ENCODE measurements at places on chromosomes 6 and 20.

DNA sequence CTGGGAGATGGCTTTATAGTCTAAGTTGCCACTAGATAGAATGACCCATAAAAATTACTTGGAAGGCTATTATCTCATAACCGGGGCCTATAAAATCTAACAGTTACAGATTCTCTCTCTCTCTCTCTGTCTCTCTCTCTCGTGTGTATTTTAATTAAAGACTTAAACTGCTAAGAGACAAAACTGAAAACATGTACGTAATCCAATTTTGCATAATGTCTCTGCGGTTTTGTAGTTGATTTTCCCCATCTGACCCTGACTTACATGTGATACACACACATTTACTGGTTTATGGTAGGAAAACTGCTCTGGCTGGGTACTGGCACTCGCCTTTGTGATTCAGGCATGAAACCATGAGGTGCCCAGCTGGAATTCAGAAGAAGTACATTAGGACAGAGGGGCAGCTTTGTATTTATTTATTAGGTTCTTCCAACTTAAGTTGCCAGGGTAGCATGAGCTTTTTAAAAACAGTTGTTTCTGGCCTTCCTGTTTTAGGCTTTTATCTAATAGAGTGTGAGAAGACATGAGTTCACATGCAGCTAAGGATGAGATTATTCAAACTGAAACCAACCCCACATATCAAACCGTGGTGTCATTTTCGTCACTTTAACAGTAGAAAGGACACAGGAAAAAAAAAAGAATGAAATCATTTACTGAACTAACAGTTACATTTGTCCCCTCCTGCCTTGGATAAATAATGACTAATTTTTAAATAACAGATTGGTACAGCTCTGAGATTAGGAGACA is 182.5 kb downstream of the GMPR start:
- DNase-seq = no peak
- no peak overlapping the region for H3K4me3 ChIP-seq
- H3K4me1 ChIP-seq = peaks cover 5% of the 10 kb centered on the region
- H3K27me3 ChIP-seq = no peaks in the 10 kb centered on the region

DNA sequence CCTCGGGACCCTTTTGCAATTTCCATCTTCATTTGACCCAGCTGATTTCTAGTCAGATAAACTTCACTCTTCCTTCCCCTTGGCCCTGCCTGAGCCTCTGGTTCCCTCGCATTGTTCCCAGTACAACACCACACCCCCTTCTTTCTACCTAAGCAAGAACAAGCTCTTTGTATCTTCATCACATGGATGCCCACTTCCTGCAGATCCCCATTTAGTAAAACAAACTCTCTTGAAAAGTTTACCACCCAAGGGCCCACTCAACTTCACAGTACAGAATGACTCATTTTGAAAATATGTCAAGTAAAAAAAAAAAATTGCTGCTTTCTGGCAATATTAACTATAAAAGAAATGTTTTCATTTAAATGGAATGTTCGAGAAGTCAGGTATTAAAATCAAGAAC is 5.2 kb downstream of the FAXC start:
- H3K4me3 ChIP-seq = no peak overlapping the region
- H3K27me3 ChIP-seq = no peaks in the 10 kb centered on the region
- no peak for DNase-seq
- H3K4me1 ChIP-seq = peaks cover 11% of the 10 kb centered on the region
- H3K27ac ChIP-seq = no peak overlapping the region

DNA sequence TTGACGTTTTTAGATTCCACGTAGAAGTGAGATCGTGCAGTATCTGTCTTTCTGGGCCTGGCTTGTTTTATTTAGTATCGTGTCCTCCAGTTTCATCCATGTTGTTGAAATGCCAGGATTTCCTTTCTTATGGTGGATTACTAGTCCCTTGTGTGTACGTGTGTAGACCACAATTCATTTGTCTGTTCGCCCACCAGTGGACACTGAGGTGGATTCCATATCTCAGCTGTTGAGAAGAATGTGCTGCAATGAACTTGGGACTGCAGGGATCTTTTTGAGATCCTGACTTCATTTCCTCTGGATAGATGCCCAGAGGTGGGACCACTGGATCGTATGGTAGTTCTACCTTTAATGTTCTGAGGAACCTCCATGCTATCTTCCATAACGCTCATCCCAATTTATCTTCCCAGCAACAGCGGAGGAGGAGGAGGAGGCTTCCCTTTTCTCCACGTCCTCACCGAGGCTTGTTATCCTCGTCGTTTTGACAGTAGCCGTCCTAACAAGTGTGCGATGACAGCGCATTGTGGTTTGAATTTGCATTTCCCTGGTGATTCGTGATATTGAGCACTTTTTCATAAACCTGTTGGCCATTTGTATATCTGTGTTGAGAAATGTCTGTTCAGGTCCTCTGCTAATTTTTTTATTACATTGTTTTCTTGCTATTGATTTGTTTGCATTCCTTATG is 62.4 kb downstream of the CDH4 start:
- no peak overlapping the region for H3K27ac ChIP-seq
- DNase-seq = no peak
- H3K4me1 ChIP-seq = peaks cover 1% of the 10 kb centered on the region
- no peaks in the 10 kb centered on the region for H3K36me3 ChIP-seq

GRCh38 chr6:152053332-152053731 is 245.8 kb downstream of the ESR1 start:
- no peaks in the 10 kb centered on the region for H3K4me1 ChIP-seq
- no peaks in the 10 kb centered on the region for H3K36me3 ChIP-seq

GRCh38 chr6:49325891-49326290 is 137.2 kb downstream of the MMUT start:
- no peak overlapping the region for H3K4me3 ChIP-seq
- H3K4me1 ChIP-seq = peaks cover 9% of the 10 kb centered on the region
- no peaks in the 10 kb centered on the region for H3K27me3 ChIP-seq
- H3K27ac ChIP-seq = no peak overlapping the region
- no peaks in the 10 kb centered on the region for H3K36me3 ChIP-seq
- no peak for DNase-seq

DNA sequence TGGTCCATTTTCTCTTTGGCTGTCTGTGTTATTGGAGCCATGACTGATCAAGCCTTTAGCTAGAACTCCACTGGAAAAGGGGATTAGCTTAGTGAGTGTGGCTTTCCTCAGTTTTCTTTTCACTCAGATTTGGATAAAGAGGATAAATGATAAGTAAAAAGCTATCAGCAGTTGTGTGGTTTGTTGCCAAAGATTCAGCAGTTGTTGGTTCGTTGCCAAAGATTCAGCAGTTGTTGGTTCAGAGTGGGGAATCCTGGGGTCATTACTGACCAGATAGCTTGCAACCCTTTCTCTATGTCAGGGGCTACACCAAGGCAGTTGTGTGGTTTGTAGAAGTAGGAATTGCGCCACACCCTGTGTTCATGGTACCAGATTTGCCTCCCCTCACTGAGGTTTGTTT is 107.7 kb upstream of the SCP2D1 start:
- no peak overlapping the region for H3K27ac ChIP-seq
- no peaks in the 10 kb centered on the region for H3K27me3 ChIP-seq
- no peak overlapping the region for H3K4me3 ChIP-seq
- DNase-seq = no peak
- no peaks in the 10 kb centered on the region for H3K36me3 ChIP-seq
- peaks cover 2% of the 10 kb centered on the region for H3K4me1 ChIP-seq

GRCh38 chr6:143961886-143962878 is 45.9 kb downstream of the PLAGL1 start:
- no peak overlapping the region for H3K27ac ChIP-seq
- no peak overlapping the region for H3K4me3 ChIP-seq
- H3K36me3 ChIP-seq = no peaks in the 10 kb centered on the region
- H3K4me1 ChIP-seq = peaks cover 45% of the 10 kb centered on the region
- no peak for DNase-seq

GRCh38 chr6:147709396-147710272 is 201.1 kb downstream of the SAMD5 start:
- H3K4me3 ChIP-seq = no peak overlapping the region
- DNase-seq = no peak
- H3K27ac ChIP-seq = no peak overlapping the region
- peaks cover 23% of the 10 kb centered on the region for H3K4me1 ChIP-seq
- H3K36me3 ChIP-seq = no peaks in the 10 kb centered on the region

- H3K4me3 ChIP-seq = no peak overlapping the region
- no peaks in the 10 kb centered on the region for H3K4me1 ChIP-seq
- no peak for DNase-seq
- H3K36me3 ChIP-seq = no peaks in the 10 kb centered on the region
- H3K27ac ChIP-seq = no peak overlapping the region
- H3K27me3 ChIP-seq = no peaks in the 10 kb centered on the region
These were observed 954.0 kb upstream of the MAN1A1 start for GRCh38 chr6:120303527-120303926.

DNA sequence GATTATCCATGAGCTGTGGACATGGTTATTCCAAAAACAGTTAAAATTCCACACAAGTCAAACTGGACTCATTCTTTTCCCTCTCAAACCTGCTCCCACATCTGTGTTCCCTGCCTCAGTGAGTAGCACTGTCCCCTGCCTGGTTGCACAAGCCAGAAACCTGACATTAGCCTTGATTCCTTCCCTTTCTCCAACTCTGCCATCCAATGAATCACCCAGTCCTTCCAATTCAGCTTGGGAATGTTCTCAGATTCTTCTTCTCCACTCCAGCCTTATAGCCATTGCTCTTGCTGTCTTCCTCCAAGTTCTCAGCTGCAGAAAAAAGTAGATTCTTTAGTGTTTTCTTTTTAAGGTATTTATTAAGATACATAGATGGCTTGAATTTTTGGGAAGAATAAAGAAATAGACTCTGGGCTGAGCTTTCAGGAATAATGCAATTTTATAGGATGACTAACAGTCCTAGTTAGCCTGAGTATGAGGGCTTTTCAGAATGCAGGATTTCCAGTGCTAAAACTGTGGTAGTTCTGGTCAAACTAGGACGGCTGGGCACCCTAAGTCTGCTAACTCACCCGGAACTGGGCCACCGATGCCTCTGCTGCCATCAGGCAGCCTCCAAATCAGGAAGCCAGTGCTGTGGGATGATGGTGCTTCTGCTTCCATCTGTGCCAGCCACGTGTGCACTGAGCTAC is 18.2 kb upstream of the SASH1 start:
- H3K36me3 ChIP-seq = peaks cover 2% of the 10 kb centered on the region
- DNase-seq = no peak
- peaks cover 6% of the 10 kb centered on the region for H3K27me3 ChIP-seq
- H3K4me3 ChIP-seq = no peak overlapping the region
- no peak overlapping the region for H3K27ac ChIP-seq

DNA sequence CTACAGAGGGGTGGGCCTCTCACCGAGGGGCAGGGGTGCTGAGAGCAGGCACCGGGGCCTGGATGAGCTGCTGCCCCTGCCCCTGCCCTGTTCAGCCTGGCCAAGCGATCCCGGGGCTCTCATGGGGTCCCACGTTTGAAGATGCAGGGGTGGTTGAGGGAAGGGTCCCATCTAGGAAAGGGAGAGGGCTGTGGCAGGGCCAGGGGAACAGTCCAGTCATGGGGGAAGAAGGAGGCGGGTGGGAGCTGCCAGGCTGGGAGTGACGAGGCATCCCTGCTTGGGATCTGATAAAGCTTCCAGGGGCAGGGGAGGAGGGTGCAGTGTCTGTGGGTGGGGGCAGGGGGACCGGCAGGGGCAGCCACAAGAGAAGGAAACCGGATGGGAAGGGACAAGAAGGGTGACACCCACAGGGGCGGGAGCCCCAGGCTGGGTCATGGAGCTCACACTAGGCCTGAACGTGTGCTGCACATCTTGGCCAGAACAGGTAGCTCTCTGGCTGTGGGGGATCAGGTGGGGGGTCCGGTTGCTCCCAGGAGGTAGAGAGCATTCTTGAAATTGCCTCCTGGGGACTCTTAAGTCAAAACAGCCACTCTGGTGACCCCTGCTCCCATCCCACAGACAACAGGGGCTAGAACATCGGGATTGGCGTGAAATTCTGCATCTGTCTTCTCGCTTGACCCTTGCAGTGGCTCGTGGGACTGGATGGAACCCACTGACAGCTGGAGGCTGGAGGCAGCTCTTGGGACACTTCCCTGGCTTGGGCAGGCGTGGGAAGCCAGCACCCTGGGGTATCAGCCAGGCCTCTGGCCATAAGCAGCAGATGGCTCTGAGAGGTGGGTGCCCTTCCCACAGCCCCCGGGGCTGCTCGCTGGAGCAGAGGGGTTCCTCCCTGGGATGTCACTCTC is 58.0 kb upstream of the GATA5 start:
- H3K27ac ChIP-seq = no peak overlapping the region
- no peaks in the 10 kb centered on the region for H3K36me3 ChIP-seq
- no peaks in the 10 kb centered on the region for H3K27me3 ChIP-seq
- DNase-seq = no peak

GRCh38 chr20:40602381-40602780 is 86.7 kb downstream of the MAFB start:
- no peak for DNase-seq
- peaks cover 2% of the 10 kb centered on the region for H3K36me3 ChIP-seq
- H3K27me3 ChIP-seq = peaks cover 5% of the 10 kb centered on the region
- H3K4me1 ChIP-seq = no peaks in the 10 kb centered on the region

GRCh38 chr6:25899580-25900408 is 25.8 kb upstream of the SLC17A3 start:
- DNase-seq = no peak
- H3K27ac ChIP-seq = peak overlapping the region; percentile 79
- no peaks in the 10 kb centered on the region for H3K36me3 ChIP-seq
- peaks cover 25% of the 10 kb centered on the region for H3K4me1 ChIP-seq

- DNase-seq = no peak
- H3K4me3 ChIP-seq = no peak overlapping the region
- peaks cover 2% of the 10 kb centered on the region for H3K36me3 ChIP-seq
These were observed 259.1 kb downstream of the LY86 start for GRCh38 chr6:6847591-6847990.

DNA sequence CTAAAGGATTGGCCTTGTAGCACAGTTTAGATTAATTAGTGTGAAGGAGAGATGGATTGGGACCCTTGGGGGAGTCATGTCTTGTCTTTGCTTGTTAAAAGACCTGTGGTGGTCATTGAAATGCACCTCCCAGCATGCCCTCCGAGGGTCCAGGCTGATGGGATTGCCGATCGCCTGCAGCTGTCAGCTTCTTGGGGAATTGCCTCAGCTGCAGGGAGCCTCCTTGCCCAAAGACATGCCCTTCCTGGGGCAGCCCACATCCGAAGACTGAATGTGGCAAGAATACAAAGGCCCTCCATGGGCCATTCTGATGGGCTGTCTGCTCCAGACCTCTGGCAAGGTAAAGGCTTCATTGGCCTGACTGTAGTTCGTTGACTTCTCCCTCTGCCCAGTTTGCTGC is 150.7 kb downstream of the FARS2 start:
- DNase-seq = no peak
- H3K4me1 ChIP-seq = no peaks in the 10 kb centered on the region
- H3K27me3 ChIP-seq = no peaks in the 10 kb centered on the region
- no peak overlapping the region for H3K4me3 ChIP-seq
- H3K36me3 ChIP-seq = peaks cover 4% of the 10 kb centered on the region
- H3K27ac ChIP-seq = no peak overlapping the region
